Glutamatergic neuron (in vitro differentiated cells): ENCODE measurements at places on chromosomes 11 and 22. TPM values are rescaled to one million over a fixed set of nuclear protein-coding genes. Genes with fewer than 3 reads are reported as not detected.

OR5M8 gene
- not detected for total RNA-seq

MUC5B gene
- total RNA-seq, result not detected

RASD2 gene
- 0.20 TPM for total RNA-seq

CATSPERZ gene
- total RNA-seq, result not detected

TTLL8 gene
- total RNA-seq, result not detected

CTSW gene
- total RNA-seq, result not detected

GTSE1 gene
- 7.5 TPM for total RNA-seq

CHCHD10 gene
- 35.9 TPM for total RNA-seq

OR10A2 gene
- not detected for total RNA-seq

ARSA gene
- total RNA-seq, result 65.7 TPM

MAPK8IP2 gene
- total RNA-seq, result 143 TPM

JAM3 gene
- 101 TPM for total RNA-seq

SMC1B gene
- total RNA-seq, result not detected

MMP7 gene
- total RNA-seq, result not detected

WNT7B gene
- 0.37 TPM for total RNA-seq
